ENCODE measurements at places on chromosomes 4 and X.
A peak's percentile ranks its signal among the peaks of the same experiment; 100 is the strongest.

DNA sequence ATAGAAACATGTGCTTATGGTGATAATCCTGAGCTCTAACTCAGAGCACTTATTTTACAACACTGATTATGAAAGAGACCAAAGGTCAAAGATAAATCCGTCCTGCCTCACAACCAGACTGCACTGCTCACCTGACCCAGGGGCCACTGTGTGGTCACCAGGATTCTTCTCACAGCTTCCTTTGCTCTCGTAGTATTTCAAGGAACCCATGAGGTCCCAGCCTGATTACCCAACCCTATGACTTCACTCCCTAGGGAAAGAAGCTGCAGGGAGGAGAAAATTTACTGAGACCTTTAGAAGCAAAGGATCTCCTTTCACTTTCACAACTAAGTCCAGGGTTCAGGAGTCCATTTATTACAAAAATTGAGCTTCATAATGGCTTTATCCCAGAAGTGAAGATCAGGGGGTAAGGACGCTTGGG, 9.6 kb downstream of the SLC25A5 start:
- DNase-seq: peak; percentile 62

DNA sequence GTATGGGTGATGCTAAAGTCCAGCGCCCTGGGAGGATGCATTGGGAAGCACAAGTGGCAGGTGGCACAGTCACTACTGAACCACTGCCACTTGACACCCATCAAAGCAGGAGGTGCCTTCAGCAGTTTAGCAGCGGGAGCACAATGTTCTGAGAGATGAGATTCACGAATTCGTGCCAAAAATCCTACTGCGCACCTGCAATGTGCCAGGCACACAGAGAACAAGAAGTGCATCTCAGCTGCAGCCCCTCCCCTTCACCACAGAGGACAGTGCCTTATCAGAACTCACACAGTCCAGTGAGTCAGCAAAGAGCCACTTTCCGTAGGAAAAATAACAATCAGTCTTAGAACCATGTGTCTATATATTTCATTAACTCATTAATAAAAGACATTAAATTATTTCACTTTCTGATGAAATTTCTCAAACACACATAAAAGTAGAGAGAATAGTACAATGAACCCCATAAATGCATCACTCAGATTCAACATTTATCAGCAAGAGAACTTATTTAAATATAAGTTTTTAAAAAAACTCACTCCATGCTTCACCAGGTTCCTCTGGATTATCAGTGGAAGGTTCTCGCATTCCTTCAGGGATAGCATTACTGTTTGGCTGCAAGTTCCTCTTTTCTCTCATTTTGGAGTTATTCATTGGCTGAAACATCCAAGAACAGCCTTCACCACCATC, 47.0 kb downstream of the BEND2 start:
- no peak for DNase-seq

- no peak for DNase-seq
Measured at GRCh38 chr4:117783716-117784115, 250.6 kb upstream of the NDST3 start.

DNA sequence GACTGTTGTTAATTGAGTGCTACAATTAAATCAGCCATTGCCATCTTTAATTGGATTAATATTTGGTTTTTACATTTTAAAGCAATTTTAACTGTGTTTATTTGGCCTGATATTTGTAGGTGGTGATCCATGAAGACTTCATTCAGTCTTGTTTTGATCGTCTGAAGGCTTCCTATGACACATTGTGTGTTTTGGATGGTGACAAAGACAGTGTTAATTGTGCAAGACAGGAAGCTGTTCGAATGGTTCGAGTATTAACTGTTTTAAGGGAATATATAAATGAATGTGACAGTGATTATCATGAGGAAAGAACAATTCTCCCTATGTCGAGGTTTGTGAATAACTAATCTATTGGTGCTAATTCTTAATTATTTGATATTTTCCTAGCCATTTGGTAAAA, 82.6 kb downstream of the USP9X start:
- DNase-seq: no peak

GRCh38 chr4:106264331-106264728, 51.7 kb downstream of the TBCK start:
- no peak for DNase-seq

Measured in pancreas (tissue), 10 donors.